Stromal cell of bone marrow (primary cell): ENCODE measurements at places on chromosomes 16 and 17.

DNA sequence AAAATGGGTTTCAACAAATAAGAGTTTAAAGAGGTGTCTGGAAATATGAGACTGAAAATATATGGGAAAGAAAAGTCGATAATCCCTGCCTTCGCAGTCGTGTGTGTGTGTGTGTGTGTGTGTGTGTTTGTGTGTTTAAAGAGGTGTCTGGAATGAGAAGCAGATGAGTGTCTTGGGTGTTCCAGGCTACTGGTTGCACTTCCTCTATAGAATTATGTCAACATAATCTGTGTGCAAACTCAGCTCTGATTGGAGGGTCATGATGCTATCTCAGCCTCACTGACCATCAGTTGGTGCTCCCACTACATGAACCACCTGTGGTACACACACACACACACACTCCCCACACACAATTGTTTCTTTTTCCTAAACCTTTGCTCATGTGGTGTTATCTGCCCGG is 347.3 kb downstream of the NPIPA8 start:
- no peak for DNase-seq

DNA sequence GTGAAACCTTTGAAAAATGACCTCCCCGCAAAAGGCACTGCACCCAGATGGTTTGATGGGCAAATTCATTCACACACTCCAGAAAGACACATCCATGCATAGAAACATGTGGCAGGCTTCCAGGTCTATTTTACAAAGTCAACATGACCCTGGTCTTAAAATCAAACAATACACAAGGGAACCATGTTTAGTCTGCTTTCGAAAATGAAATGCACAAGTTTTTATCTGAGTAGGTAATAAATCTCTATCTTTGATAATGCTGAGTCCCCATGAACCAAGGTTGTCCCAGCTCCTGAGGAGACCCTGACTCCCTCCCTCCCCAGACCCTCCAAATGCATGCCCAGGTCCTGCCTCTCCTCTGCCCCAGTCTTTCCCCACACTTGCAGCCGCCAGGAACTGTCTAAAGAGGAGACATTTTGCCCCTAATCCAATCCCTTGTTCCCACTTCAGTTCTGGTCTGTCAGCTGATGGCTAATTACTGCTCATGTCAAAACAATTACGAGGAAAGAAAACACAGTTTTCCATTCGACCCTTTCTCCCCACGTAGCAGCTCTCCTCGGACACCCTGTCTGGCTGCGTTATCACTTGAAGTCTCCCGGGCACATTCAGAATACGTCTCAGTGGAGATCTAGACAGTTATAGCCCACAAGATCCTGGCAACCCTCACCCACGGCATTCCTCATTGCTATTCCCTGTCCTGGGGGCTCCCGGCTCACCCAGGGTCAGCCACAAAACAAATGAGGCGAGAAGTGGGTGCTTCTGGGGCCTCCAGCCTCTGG is 68.8 kb upstream of the RCVRN start:
- no peak for DNase-seq

DNA sequence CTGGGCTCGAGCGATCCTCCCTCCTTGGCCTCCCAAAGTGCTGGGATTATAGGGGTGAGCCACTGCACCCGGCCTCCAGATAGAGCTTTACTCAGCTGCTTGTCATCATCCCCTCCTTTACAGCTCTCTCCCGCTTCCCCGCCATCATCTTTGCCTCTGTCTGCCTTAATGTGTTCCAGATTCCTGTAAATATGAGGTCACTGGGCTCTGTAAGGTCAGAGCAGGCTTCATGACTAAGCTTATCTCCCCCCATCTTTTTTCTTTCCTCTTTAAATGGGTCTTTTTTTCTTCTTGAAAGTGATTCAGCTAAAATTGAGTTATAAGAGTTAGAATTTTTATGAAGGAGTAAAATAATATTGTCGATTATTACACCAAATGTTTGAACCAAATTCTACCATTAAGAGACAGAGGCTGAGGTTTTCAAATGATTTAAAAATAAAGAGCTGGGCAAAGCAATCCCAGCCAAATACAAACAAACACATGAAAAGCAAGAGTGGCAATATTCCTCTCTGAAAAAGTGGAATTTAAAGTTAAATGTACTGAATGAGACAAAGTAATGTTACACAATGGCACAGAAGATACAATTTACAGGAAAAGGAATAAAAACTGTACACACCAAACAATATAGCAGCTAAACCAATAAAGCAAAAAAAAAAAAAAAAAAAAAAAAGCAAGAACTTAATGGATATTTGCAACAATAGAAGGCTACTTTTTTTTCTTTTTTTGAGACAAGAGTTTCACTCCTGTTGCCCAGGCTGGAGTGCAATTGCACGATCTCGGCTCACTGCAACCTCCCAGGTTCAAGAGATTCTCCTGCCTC is 62.1 kb downstream of the CRISPLD2 start:
- DNase-seq: peak; percentile 95

DNA sequence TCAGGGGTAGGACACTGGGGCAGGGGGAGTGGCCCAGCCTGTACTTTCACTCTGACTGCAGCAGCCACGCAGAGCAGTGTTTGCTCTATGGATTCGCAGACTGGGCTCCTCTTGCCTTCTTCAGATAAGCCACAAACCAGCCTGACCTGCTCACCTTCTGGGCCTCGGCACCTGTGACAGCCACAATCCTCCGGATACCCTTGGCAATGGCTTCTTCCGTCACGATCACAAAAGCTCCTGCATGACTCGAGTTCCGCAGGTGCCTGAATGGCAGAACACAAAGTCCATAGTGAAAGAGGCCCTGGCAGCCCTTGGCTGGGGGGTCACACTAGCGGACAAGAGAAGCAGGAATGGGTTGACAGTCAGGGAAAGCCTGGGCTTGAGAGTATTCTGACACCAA is 3.8 kb upstream of the EXOSC6 start:
- DNase-seq: no peak

DNA sequence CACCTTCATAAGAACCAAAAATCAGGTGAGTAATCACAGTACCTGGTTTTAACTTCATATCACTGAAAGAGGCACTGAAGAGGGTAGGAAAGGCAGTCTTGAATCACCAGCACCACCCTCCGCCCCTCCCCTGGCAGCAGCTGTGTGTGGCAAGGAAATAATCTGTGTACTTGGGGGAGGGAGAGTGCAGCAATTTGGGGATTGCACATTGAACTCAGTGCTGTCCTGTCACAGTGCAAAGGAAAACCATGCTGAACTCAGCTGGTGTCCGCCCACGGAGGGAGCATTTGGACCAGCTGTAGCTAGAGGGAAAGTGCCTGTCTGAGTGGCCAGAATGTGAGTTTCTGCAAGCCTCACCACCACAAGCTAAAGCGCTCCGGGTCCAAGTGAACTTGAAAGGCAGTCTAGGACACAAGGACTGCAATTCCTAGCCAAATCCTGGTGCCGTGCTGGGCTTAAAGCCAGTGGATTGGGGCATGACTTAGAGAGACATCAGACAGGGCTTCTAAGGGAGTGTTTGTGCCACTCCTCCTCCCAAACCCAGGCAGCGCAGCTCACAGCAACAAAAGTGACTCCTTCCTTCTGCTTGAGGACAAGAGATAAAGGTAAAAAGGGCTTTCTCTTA is 39.7 kb upstream of the ALDH3A1 start:
- no peak for DNase-seq

- no peak for DNase-seq
These were observed 40.6 kb downstream of the GOSR1 start for GRCh38 chr17:30517786-30518185.

DNA sequence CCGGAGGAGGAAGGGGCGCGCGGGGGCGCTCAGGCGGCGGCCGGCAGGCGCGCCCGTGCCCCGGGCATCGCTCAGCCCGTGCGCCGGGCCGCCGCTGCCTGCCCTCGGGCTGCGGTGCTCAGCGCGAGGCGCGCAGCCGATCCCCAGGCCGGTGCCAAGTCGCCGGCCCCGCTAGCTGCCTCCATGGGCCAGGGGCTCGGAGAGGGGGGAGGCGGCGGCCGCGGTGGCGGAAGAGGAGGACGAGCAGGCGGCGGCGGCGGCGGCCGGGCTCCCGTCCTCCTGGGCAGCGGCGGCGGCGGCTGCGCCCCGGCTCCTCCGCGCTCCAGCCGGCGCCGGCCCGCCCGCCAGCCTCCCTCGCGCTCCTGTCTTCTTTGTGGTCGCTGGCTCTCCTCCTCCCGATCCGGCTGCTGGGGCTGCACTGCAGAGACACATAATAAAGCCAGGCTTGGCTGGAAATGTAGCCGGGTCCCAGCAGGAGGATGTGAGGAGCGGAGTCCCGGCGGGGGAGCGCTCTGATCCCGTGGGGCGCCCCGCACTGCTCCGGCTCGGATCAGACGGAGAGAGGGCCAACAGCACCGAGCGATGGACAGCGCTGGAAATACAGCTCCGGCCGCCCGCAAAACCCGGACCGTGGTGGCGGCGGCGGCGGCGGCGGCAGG is 889 bp upstream of the ZNF423 start:
- DNase-seq: peak; percentile 59

DNA sequence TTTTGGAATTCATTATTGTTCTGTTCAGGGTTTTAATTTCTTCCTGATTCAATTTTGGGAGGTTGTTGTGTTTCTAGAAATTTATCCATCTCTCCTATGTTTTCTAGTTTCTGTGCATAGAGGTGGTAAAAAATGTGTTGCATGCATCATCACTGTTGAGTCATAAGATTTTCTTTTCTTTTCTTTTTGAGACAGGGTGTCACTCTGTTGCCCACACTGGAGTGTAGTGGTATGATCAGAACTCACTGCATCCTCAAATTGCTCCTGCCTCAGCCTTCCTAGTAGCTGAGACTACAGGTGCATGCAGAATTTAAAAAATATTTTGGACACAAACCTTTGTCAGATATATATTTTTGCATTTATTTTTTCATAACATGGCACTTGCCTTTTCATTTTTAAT is 184.8 kb downstream of the BCAS3 start:
- no peak for DNase-seq

- no peak for DNase-seq
These were observed 17.8 kb downstream of the HNF1B start for GRCh38 chr17:37726891-37727675.

DNA sequence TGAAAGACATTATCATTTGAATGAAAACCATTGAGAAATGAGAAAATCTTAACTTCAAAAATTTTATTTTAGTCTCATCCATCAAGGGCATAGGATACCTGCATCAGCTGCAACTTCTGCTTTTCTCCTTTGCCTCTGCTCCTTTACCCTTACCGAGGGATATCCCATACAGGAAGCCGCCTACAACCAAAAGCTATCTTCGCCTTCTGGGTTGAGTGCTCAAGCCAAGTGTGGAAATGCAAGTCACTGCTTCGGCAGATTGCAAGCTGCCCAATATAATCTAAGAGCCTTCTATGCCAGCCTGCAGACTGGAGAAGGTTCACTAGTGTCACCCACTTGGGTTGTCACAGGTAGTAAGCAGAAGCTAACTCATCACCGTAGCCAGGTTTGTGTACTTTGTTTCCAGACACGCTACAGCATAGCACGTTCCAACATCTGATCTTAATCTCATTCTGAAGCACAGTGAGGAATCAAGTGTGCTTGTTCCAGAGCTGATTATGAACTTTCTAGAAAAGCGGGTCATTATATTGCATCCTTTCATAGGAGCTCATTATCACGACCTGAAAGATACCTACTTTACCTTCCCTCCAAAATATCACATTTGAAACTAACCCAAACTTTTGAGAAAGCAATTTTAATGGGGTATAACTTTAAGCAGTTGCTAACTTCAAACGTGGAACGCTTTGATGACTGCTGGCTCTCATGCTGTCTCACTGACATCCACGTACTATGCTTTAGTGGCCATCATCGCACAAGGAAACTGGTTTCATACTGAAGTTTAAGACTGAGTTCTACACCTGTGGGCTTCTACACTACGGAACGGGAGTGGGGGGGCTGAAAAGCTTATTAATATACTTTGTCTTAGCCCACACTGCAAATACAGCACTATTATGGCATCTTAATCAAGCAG is 8.0 kb upstream of the UNK start:
- DNase-seq: peak; percentile 21

GRCh38 chr16:66366433-66367299 is at the start of gene CDH5:
Gene CDH5 (plus strand): TSS chr16:66366691. CDS start chr16:66379338, 12,647 bp downstream.
- DNase-seq: no peak

DNA sequence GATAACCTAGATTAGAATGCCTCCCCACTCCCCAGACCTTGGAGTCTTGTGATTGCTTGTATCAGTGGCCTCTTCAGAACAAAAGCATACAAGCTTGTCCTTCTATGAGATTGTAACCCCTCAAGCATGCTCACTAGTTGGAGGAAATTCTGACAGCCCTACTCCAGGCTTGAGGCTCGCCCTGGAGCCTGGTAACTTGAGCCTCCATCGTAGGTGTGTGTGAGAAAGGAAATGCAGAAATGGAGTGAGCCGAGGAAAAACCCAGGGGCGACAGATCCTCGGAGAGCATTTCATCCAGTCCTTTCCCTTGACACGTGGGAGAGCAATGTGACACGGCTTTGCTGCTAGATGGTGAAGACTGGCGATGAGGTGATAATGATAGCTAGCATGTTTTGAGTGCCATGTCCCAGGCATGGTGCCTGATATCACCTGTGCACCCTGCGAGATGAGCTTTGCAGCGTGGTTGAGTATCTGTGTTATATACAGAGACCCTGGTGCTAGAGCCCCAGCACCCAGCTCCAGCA is 31.2 kb downstream of the GNAO1 start:
- DNase-seq: no peak

DNA sequence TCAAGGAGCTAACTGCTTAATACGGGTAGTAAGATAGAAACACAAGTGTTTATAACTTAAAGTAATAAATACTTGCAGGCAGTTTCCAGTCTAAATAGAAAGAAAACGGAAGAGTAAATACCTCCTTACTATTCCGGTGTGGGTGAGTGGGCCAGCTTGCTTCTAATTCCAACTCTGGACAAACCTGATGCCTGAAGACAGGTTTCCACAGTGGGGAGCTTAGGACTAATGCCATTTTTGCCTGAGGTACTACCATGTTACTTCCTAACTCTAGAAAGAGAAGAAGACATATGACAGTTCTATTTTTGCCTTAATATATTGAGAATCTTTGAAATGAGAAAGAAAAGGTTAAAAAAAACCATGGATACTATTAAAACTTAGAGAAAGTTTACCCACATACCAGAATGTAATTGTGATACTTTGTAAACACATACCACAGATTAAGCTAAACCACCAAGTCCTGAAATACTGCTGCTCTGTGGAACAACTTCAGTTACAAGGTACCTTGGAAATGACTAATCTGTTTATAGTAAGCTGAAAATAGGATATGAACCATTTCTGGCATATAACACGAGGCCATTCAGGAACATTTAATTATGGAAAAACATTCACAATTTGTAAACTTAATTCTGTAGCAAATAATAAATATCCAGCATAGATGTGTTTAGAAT is 70.2 kb downstream of the ZZEF1 start:
- peak; percentile 12 for DNase-seq
